ENCODE measurements at places on chromosomes 2 and 18. TPM values are rescaled to one million over a fixed set of nuclear protein-coding genes. Genes with fewer than 3 reads are reported as not detected.

AQP12B gene
- total RNA-seq = not detected

- H3K36me3 ChIP-seq = no peaks in the 10 kb centered on the region
- H3K4me3 ChIP-seq = no peak overlapping the region
- no peaks in the 10 kb centered on the region for H3K4me1 ChIP-seq
- no peak overlapping the region for H3K27ac ChIP-seq
Measured at GRCh38 chr2:82852787-82853186, 1606.3 kb downstream of the SUCLG1 start.

DNA sequence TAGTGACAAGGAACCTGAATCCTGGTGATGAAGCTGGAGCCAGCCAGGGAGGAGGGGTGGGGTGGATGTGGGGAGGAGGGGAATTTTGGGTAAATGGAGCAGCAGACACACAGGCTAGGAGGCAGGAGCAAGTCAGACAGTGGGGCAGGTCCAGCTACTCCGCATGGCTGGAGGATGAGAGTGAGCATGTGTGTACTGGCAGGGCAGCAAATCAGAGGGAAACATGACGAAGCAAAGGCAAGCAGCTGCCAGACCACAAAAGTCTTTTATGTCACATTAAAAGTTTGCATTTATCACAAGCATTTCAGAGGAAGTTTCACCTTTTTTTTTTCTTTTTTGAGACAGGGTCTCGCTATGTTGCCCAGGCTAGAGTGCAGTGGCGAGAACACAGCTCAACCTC is 11.9 kb upstream of the KIDINS220 start:
- no peaks in the 10 kb centered on the region for H3K27me3 ChIP-seq
- no peak overlapping the region for H3K4me3 ChIP-seq
- no peak overlapping the region for H3K27ac ChIP-seq
- no peaks in the 10 kb centered on the region for H3K36me3 ChIP-seq
- DNase-seq = no peak

GRCh38 chr2:71843391-71843850 is 304.2 kb downstream of the CYP26B1 start:
- no peaks in the 10 kb centered on the region for H3K27me3 ChIP-seq
- no peak overlapping the region for H3K27ac ChIP-seq
- H3K36me3 ChIP-seq = no peaks in the 10 kb centered on the region
- DNase-seq = peak; percentile 83
- no peak overlapping the region for H3K4me3 ChIP-seq

ABCG5 gene
- not detected for total RNA-seq

DNA sequence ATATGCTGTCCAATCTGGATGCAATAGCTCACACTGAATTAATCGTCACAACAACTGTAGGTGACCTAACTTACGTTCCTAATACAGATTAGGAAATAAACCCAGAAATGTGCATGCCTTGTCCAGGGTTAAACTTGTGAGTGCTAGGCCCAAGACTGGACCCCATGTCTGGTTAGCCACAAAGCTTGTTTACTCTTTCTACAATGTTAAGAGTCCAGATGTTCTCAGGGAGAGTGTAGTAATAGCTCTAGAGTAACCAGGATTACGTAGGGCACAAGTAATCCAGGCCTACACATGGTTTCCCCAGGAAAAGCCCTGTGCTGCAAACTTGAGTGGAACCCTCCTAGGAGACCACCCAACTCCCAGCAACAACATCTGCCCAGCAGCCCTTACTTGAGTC is 26.2 kb downstream of the TRIB2 start:
- DNase-seq = no peak
- H3K27ac ChIP-seq = no peak overlapping the region
- no peaks in the 10 kb centered on the region for H3K27me3 ChIP-seq
- H3K4me3 ChIP-seq = no peak overlapping the region

NYAP2 gene
- total RNA-seq = 0.25 TPM

GRCh38 chr2:113180131-113180946 is 6.6 kb downstream of the PSD4 start:
- H3K36me3 ChIP-seq = no peaks in the 10 kb centered on the region
- H3K4me3 ChIP-seq = no peak overlapping the region

PLGLB1 gene
- total RNA-seq = 2.2 TPM

DNAJC27 gene
- 11.3 TPM for total RNA-seq

DNA sequence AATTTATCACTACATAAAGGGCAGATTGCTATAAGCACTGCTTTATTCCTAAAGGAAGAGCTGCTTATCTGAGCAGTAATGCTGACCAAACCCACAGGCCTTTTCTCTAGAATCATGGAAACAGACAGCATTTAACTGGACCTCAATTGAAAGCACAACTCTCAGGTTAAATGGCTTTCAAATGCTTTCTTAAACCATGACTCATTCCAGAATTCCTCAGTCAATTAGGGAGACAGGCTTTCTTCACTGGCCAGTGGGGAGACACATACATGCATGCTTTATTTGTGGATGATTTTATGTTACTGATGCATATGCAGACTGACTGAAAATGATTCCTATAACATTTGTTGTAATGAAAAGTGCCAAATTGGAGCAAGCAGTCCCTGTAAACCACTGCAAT is 114.6 kb downstream of the ACVR1 start:
- no peak overlapping the region for H3K27ac ChIP-seq
- H3K36me3 ChIP-seq = peaks cover 59% of the 10 kb centered on the region
- H3K4me1 ChIP-seq = no peaks in the 10 kb centered on the region
- no peak for DNase-seq
- H3K4me3 ChIP-seq = no peak overlapping the region

DNA sequence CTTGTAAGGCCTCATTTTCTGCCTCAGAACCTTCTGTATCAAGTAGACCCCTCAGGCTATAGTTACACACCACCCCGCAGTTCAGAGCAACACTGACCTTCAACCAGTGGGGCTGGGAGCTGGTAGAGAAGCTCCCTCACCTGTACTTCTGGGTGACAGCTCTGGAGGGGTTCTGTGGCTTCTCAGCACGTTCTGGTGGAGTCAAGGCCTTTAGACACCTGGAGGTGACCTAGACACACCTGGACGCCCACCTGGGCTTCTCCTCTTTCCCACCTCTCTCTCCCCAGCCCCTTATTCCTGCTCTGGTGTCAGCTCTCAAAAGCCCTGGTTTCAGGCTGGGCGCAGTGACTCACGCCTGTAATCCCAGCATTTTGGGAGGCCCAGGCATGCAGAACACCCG is 7.3 kb upstream of the CIB4 start:
- no peaks in the 10 kb centered on the region for H3K36me3 ChIP-seq
- peak; percentile 76 for DNase-seq
- peaks cover 35% of the 10 kb centered on the region for H3K4me1 ChIP-seq
- H3K4me3 ChIP-seq = no peak overlapping the region
- H3K27ac ChIP-seq = peak overlapping the region; percentile 60
- H3K27me3 ChIP-seq = no peaks in the 10 kb centered on the region

CAPN14 gene
- 4.7 TPM for total RNA-seq

DNA sequence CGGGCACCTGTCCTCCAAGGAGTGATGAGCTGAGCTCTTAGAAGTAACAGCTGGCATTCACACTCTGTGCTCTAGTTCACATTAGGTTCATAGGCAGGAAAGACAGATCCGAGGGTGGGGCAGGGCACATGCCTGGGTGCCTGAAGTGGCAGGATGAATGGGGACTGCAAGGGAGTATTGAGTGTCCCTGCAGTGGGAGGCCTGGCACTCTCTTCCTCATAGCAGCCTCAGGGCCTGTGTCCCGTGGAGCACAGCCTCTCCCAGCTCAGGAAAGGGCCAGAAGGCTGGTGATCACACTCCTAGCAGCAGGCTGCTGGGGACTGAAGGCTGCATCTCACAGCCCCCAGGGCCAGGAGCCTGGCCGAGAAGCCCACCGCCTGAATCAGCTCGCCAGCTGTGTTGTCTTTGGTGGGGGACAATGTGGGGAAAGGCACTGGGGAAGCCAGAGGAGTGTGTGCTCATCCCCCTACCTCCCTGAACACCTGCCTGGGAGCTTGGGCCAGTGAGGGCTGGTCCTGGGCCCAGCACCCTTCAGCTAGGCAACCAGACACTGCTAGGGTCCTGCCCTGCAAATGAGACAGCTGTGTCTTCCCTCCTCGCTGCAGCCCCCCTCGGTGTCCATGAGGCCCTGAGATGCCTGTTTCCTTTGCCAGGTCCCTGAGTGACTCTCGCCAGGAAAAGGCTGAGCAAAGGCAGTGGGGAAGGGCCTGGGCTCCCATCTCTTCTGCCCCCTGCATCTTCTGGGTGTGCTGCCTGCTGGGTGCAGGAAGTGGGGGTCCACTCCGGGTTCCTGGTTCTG is 48.2 kb upstream of the HS6ST1 start:
- no peaks in the 10 kb centered on the region for H3K27me3 ChIP-seq
- no peak overlapping the region for H3K4me3 ChIP-seq
- no peaks in the 10 kb centered on the region for H3K36me3 ChIP-seq
- peaks cover 46% of the 10 kb centered on the region for H3K4me1 ChIP-seq

IFIH1 gene
- 12.3 TPM for total RNA-seq

- H3K4me1 ChIP-seq = peaks cover 18% of the 10 kb centered on the region
- H3K4me3 ChIP-seq = no peak overlapping the region
- no peaks in the 10 kb centered on the region for H3K27me3 ChIP-seq
- DNase-seq = no peak
- H3K27ac ChIP-seq = no peak overlapping the region
Measured at GRCh38 chr2:23483791-23484190, 98.8 kb downstream of the KLHL29 start.

GRCh38 chr2:233974530-233975071 is 57.4 kb downstream of the TRPM8 start:
- no peak for DNase-seq
- H3K4me1 ChIP-seq = peaks cover 6% of the 10 kb centered on the region
- no peaks in the 10 kb centered on the region for H3K36me3 ChIP-seq
- H3K4me3 ChIP-seq = no peak overlapping the region
- no peaks in the 10 kb centered on the region for H3K27me3 ChIP-seq

DNA sequence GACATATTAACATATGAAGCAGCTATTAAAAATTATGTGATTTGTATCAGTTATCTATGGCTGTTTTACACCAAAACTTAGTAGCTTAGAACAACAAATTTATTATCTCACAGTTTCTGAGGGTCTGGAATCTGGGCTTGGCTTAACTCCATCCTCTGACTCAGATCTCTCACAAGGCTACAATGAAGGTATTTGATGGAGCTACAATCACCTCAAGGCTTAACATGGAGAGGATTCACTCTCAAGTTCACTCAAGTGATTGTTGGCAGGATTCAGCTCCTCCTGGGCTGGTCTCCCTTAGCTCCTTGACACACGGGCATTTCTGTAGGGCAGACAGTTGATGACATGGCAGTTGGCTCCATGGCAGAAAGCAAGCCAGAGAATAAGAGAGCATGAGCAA is 133.0 kb upstream of the SLC14A2 start:
- DNase-seq = no peak
- H3K4me3 ChIP-seq = no peak overlapping the region
- no peaks in the 10 kb centered on the region for H3K4me1 ChIP-seq
- no peaks in the 10 kb centered on the region for H3K27me3 ChIP-seq

ANKRD44 gene
- 46.4 TPM for total RNA-seq

PAX8 gene
- total RNA-seq = 1.7 TPM

ZNF521 gene
- total RNA-seq = 18.7 TPM

DNA sequence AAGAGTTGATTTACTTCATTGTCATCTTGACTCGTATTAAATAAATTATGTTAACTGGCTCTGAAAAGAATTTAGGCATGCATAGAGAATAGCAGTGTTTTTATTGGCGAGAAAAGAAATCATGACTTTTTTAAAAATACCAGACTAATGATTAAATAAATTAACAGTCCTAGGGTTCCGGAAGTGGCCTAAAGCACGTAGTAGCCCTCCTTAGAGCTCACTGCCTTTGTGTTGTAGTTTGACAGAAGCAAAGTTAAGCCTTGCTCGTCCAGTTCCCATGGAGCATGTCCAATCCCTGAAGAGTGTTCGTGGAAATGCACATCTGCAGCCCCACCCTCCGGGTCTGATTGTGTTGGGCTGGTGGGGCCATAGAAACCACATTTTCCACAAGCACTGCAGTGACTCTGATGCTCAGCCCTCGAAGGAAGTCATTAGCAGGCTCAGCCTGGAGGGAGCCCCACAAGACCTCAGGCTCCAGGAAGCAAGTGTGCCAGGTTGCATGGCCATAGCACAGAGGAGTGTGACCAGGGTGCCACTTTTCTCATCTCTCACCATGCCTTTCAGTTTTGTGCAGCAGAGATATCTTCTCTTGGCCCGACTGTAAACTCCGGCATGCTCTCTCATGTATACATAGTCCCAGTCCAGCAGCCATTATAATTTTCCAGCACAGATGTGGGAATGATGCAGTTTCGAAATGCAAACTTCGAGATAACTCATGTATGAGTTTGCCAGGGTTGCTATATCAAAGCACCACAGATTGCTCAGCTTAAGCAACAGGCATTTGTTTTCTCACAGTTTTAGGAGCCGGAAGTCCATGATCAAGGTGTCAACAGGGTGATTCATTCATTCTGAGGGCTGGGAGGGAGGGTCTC is 188.6 kb upstream of the SH3BP4 start:
- no peaks in the 10 kb centered on the region for H3K36me3 ChIP-seq
- DNase-seq = no peak
- no peak overlapping the region for H3K27ac ChIP-seq
- no peaks in the 10 kb centered on the region for H3K27me3 ChIP-seq
- H3K4me1 ChIP-seq = no peaks in the 10 kb centered on the region
- H3K4me3 ChIP-seq = no peak overlapping the region

- DNase-seq = no peak
- no peaks in the 10 kb centered on the region for H3K4me1 ChIP-seq
- H3K36me3 ChIP-seq = peaks cover 7% of the 10 kb centered on the region
- no peak overlapping the region for H3K4me3 ChIP-seq
- no peaks in the 10 kb centered on the region for H3K27me3 ChIP-seq
- H3K27ac ChIP-seq = no peak overlapping the region
Measured at GRCh38 chr2:191001032-191001431, 12.9 kb downstream of the STAT1 start.

EPHA4 gene
- 24.1 TPM for total RNA-seq

DNA sequence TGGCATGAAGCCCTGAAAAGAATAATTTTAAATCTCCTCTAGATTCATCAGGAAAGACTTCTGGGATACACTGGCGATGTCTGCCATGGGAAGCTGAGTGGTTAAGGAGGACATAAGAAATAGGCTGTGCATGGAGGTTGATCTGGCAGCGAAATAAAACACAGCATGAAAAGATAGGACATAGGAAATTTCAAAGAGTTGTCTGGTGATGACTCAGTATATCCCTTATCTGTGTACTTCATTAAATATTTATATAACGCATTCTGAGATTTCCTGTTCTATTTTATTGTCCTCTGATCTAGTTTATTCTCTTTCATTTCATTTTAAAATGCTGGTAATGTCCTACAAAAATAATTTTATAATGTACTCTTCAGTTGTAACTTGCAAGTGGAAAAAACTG is 1337.3 kb upstream of the DDX18 start:
- no peak overlapping the region for H3K27ac ChIP-seq
- H3K4me1 ChIP-seq = no peaks in the 10 kb centered on the region
- no peaks in the 10 kb centered on the region for H3K36me3 ChIP-seq
- H3K4me3 ChIP-seq = no peak overlapping the region

GRCh38 chr2:98915751-98916358 is 20.2 kb downstream of the CRACDL start:
- H3K4me1 ChIP-seq = peaks cover 18% of the 10 kb centered on the region
- no peak for DNase-seq
- H3K36me3 ChIP-seq = no peaks in the 10 kb centered on the region
- H3K27ac ChIP-seq = no peak overlapping the region
- H3K4me3 ChIP-seq = no peak overlapping the region
